ENCODE measurements at places on chromosomes 7 and 10.

DNA sequence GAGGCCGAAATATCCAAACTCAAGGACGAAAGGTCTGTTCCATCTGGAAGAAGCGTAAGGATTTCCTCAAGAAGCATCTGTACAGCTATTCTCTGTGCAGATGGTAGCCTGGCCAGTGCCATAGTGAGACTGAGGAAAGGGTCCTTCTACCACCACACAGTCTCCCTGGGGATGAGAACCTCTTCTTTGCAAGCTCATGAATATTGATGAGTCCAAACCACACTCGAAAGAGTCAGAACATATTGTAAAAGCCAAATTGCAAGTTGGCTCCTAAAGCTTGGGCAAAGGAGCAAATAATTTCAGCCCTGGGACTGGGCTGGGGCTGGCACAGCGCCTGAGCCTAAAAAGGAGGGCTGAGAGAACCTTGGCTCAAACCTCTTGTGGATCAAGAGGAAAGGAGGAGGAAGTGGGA, 66.1 kb upstream of the PIP4K2A start:
- DNase-seq, result no peak

DNA sequence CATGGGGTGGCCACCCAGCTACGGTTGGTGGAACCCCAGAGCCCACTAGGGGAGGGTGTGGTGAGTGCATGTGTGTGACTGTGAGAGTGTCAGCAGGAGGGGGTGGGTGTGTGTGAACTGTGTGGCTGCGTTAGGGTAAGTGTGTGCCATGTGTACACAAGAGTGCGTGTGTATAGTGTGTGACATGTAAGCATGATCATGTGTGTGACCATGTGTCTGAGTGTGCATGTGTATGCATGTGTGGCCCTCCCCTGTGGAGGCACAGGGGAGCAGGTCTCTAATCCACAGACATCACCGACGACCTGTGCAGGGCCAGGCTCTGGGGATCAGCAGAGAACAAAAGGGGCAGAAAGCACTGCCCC, 3.5 kb upstream of the CFAP46 start:
- DNase-seq, result no peak

DNA sequence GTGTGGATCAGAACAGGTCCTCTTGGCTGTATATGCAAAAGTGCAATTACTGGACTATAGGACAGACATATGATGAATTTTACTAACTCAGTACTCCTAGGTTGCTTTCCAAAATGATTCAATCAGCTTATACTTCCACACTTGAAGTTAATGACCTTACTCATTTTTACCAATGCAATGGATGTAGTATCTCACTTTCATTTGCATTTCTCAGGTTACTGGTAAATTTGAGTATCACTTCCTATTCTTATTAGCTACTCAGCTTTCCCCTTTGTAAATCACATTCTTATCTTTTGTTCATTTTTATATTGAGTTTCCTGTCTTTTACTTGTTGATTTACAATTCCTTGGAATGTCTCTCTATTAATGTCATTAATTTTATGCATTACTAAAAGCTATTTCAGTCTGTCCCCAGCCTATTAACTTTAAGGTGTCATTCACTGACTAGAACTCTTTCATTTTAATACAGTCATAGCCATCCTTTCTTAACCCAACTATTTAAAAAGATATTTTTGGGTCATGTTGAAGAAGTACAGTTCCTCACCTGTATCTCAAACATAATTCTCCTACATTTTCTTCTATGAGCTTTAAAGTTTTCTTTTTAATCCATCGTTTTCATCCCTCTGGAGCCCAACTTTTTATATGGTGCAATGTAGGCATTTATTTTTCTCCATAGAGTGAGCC, 88.6 kb downstream of the VIM start:
- no peak for DNase-seq

DNA sequence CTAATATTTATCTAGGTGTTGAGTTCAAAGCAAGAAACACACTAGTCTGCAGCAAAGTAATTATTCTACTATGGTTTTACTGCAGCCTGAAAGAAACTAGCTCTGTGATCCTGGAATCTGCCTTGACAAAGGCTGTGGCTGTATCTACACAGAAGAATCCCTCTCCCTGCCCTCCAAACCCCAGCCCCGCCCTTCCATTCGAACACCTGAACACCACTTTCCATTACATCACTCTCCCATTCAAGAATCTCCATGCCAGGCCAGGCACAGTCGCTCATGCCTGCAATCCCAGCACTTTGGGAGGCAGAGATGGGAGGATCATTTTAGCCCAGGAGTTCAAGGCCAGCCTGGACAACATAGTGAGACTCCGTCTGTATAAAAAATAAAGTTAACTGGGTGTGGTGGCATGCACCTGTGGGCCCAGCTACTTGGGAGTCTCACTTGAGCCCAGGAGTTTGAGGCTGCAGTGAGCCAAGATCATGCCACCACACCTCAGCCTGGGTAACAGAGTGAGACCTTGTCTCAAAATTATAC, 23.3 kb downstream of the LRRC20 start:
- no peak for DNase-seq

DNA sequence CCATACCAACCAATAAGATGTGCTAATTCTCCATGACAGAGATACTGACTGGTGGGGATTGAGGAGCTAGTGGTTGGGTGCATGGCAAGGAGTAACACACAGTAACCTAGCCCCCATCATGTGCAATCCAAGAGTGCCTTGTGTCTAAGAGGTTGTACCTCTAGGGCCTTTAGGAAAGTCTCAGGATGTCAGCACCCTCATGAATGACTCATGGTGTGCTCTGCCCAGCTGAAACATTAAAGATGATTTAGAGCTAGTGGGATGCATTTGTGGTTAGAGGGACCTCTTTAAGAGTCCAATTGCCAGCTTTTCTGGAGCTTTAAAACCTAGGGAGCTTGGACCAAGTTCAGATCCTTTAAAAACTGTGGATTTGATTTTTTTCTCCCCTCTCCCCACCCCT, 181.1 kb downstream of the HERPUD2 start:
- no peak for DNase-seq

DNA sequence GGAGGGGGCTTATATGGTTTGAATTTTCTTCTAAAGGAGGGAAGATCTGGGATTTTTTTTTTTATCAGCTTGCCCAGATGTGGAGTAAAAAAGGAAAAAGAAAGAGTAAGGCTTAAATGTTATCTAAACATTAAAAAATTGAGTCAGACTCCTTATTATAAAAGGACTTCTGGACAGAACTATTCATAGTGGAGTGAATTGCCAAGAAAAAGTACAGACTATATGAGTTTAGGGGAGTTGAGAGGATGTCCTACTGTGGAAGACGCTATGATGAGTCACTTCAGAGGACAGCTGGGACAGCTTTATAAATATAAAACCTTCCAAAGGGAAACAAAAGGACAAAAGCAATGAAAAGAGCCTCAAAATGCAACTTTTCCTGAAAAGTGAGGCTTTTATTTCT, 73.0 kb downstream of the TFPI2 start:
- no peak for DNase-seq

DNA sequence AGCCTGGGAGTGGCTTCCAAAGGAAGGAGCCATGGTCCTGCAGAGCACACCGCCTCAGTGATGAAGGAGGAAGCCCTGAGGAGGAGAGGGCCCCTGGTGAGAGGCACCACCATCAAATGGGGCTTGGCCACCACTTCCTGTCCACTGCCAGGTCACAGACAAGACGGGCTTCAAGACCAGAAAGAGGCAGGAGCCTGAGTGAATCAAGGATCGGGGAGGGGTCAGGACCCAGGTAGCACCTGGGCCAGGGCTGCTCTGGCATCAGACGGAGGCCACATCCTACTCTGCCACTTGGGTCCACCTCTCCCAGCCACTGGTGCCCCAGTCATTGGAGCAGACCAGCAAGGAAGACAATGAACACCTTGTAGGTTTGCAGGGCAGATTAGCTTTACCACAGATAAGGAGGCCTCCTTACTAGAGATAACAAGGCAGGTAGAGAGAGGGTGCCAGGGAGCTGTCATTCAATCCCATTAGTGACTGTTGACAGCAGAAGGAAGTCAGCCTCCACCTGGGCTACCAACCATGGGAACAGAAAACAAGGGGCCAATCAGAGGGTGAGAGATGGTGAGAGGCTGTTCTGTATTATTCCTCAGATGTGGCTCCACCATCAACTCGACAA, 143.4 kb downstream of the TNS3 start:
- no peak for DNase-seq

- DNase-seq, result no peak
Measured at GRCh38 chr7:138798836-138799235, 840 bp upstream of the ATP6V0A4 start.

DNA sequence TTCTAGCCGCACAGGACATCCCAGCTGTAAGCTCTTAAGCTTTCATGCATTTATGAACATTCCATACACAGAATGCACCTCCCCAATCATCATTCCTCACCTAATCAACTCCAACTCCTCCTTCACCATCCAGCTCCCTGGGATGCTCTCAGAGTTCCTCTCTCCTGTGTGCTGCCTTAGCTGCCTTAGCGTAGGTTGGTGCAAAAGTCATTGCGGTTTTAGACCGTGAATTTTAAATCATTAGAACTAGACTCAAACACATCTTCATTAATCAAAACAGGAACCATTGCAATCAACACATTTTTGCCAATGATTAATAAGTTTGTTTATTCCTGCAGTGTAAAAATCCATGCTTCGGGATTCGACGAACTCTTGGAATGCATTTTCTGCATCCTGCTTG, 159.9 kb upstream of the CDCA7L start:
- no peak for DNase-seq

DNA sequence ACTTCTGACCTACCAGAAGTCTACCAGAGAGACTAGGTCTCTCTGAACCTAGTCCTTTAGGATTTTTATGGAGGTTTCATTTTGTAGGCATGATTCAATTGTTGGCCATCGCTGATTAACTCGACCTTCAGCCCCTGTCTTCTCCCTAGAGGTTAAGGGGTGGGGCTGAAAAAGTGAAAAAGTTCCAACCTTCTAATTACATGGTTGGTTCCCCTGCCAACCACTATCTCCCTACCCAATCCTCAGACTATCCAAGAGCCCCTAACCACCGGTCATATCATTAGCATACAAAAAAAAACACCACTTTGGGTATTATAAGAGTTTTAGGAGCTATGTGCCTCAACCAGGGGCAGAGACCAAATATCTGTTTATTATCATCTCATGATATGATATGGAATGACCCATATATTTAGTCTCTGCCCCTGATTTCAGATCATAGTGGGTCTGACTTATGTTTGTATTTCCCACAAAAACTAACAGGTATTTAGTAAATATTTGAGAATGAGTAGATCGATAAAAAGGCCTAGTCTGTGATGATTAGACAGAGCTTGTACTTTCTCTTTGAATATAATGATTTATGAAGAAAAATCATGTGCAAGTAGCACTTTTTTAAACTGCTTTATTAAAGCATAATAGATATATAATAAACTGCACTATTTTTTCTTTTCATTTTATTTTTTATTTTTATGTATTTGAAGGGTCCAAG, 35.8 kb downstream of the DNAJC9 start:
- DNase-seq, result no peak

DNA sequence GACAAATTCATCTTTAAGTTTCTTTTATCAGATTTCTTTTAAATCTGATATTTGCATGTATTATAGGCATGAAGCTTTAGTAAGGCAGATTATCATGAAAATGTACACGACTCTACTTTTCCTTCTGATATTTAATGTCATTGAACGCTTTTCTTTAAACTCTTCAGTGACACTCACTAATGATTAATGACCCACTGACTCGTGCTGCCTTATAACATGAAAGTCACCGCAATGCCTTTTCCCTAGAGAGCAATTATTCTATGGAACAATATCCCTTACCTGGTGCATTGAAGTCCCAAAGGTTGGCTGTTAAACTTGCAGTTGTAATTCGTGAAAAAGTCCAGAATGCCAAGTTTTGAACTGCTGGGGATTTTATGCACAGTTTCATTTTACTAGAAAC, 33.4 kb upstream of the HGF start:
- DNase-seq, result no peak

DNA sequence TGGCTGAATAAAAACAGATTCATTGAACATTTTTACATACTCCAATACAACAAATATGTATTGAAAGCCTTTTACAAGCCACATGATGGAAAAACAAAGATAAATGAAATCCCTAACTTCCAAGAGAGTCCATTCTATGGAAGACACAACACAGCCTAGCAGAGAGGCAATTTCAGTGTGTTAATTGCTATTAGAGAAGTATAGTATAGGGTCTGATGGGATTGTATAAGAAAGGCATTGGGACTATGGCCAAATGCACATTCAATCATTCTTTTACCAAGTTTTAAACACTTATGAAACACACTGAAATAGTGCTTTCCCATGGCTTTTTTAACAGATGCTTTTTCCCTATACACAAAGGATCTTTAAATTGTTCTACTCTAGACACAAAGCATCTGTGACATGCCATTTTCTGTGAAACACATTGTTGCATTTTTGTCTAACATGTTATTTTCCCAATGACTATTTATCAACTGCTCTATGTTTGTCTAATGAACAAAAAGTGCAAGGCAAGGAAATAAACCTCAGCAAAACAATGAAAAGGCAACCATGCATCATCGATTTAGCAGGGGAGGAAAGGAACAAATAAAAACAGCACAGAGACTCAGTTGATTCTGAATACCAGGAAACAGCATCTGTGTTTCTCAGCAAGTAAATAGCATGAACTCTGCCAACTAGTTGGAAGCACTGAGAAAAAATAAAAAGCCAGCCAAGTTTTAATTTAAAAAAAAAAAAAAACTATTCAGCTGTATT, 42.4 kb upstream of the PHYHIPL start:
- DNase-seq, result no peak

GRCh38 chr10:79239275-79239779, 107.9 kb upstream of the PPIF start:
- DNase-seq, result no peak

DNA sequence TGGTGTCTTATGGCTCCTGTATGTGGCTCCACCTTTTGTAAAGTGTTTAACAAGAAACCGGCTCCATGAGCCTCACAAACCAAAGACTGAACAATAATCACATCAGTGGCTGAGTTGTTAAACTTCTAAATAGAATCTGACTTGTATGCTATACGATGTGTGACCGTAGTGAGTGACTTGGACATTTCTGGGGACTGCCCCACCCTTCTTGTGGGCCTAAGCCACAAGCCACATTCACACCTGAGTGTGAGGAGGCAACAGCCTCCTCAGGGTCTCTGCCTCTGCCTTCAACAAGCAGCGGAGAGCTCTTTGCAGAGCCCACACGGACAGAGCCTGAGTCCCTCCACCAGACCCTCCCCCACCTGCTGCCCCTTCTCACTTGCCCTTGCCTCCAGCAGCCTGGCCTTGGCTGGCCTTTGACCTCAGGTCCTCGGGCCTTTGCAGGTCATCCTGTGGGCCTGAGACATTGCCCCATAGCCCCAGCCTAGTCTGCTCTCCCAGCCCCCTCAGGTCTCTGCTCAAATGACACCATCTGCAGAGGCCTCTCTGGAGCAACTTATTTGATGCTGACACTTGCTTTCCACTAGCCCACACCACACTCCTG, 156.8 kb upstream of the TNS3 start:
- DNase-seq, result peak; percentile 59

DNA sequence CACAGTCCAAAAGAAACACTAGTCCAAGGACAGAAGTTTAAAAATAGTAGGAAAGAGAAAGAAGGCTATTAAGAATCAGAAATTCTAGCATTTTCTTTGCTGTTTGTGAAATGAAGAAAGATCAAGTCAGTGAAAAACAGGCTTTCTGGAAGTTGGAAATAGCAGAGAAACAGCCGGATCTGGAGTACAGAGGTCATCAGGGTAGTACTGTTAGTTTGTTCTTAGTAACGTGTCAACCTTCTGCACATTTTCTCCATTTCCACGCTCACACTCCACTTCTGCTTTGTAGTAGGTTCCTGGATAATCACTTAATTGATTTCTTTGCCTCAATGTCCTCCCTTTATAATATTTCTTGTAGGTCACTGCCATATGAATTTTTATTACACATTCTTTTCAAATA, 322.6 kb downstream of the PCLO start:
- DNase-seq, result no peak

- no peak for DNase-seq
Measured at GRCh38 chr7:22082553-22082885, 136.8 kb upstream of the CDCA7L start.

- DNase-seq, result no peak
Measured at GRCh38 chr7:48388911-48389310, 217.7 kb downstream of the ABCA13 start.
